Forelimb muscle (tissue), 1 donor: ENCODE measurements at places on chromosomes 1 and 21.

GRCh38 chr1:172941471-172941870 is 109.3 kb downstream of the TNFSF18 start:
- no peak for DNase-seq

GRCh38 chr1:245807306-245807705 is 652.5 kb downstream of the KIF26B start:
- DNase-seq: no peak

GRCh38 chr1:187261637-187262036 is 432.9 kb downstream of the PLA2G4A start:
- DNase-seq: no peak

GRCh38 chr1:147635342-147635741 is 35.0 kb downstream of the ACP6 start:
- DNase-seq: no peak

DNA sequence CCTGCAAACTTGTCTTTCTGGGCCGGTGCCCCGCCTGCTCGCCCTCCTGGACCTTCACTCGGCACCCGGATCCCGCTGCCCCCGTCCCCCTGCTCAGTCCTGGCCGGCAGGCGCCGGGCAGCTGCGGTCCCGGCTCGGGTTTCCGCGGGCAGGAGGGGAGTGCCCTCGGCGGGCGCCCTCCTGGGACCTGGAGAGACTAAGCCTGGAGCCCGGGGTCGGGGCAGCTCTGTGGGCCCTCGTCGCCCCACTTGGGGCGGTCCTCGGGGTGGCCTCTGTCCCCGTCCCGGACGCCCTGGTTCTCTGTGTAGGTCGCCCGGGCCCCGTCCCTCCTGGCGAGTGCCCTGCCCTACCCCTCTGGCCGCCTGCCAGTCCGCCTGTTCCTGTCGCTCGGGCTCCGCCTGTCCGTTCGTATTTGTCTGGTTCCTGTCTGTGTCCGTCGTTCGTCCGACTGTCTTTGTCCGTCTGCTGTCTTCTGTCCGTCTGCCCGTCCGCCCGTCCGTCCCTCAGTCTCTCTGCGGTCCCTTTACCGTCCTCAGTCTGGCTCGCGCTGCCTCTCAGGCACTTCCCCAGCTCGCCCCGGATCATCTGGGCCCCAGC is 490 bp downstream of the SERINC2 start:
- no peak for DNase-seq

- no peak for DNase-seq
Observed at GRCh38 chr1:150686275-150686674, 10.7 kb downstream of the GOLPH3L start.

DNA sequence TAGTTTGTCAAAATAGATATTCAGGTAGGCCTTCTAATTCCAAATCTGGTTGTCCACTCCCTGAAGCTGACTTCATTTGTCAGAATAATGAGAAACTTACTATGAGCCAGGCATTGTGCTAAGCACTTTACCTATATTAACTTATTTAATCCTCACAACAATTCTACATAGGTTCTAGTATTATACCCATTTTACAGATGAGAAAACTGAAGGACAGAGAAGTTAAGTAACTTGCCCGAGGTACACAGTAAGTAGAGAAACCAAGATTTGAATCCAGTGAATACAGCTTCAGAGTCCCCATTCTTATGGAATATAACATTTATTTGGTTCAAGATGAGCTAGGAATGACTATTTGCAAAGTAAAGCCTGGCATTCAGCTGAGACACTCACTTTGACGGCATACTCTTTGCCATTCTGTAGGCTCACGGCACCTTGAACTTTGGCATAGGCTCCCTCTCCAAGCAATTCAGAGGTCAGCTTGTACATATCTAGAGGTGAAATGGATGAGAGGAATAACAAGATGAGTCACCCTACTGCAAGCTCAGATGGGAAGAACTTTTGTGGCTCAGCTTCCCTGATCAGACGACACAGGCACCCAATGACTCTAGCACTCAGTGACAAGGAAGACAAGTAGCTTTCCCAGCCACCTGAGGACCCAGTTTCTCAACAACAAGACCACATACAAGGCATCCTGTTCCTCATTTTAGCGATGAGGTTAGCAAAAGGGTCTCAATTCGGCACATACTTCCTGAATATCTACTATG is 23.7 kb downstream of the MKNK1 start:
- DNase-seq: no peak

DNA sequence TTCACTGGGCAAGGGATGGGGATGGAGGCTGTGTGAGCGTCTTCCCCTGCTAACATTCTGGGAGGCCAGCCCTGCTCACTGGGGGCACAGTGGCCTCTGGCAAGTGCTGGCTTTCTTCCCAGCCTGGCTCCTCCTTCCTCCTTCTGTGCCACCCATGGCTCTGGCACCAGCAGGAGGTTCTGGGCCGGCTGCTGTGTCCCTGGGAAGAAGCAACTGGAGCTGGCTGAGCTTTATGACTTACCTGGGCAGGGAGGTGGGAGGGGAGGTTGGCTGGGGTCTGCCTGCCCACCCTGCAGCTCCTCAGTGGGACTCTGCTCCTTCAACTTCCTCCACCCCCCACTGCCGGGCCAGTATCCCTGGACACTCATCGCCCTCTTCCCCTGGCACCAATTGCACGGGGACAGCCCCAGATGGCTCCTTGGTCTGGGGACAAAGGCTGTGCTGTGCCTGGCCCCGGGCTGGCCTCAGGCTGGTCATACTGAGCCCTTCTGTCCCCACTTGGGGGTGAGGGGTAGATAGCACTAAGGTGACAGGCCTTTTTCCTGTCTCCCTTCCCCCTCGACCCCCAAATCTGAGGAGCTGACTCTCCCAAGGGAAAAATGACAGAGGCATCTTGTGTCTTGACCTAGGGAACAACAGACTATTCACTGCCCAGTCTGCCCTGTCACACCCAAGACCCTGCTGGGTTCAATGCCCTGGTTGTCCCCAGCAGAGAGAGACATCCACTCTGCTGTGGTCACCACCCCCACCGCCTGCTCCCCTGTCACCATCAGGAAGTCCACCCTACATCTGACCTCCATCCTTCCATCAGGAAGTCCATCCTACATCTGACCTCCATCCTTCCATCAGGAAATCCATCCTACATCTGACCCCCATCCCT is 14.4 kb downstream of the CDK18 start:
- DNase-seq: no peak

GRCh38 chr1:119569095-119569494 is 62.1 kb downstream of the HSD3B1 start:
- no peak for DNase-seq

- DNase-seq: peak; percentile 28
Observed at GRCh38 chr1:111880881-111881837, 108.3 kb downstream of the KCND3 start.

DNA sequence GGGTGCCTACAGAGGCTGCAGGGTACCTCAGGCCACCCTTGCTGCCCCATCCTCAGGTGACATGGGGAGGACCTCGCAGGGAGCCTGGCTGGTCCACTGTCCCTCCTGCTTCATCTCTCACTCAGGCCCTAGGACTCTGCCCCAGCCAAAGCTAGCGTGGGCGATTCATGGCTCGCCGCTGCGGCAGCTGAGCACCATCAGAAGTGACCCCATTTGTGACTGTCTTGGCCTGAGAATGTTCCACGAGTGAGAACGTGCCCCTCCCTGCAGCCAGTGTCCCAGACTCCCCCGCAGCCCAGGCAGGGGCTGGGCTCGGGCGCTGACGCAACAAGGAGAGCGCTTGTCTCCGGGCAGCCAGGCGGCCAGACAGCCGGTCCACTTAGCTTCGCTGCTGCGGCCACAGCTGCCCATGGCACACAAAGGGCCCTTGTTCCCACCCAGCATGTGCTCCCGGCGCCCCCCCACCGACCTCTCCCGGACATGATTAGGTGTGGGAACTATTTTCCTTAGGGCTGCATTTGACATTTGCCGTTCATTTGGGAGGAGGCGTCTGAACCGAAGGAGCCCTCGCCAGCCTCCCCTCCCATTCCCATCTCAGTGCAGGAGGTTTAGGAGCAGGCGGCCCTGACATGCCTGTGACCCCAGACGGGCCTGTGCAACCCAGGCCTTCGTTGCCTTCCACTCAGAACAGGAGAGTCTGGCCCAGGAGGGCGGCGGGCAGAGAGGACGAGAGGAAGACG is 19.3 kb upstream of the POFUT2 start:
- DNase-seq: peak; percentile 40

GRCh38 chr1:219109424-219110018 is 64.2 kb upstream of the LYPLAL1 start:
- no peak for DNase-seq

GRCh38 chr21:25396135-25396711 is 211.1 kb downstream of the MRPL39 start:
- no peak for DNase-seq

DNA sequence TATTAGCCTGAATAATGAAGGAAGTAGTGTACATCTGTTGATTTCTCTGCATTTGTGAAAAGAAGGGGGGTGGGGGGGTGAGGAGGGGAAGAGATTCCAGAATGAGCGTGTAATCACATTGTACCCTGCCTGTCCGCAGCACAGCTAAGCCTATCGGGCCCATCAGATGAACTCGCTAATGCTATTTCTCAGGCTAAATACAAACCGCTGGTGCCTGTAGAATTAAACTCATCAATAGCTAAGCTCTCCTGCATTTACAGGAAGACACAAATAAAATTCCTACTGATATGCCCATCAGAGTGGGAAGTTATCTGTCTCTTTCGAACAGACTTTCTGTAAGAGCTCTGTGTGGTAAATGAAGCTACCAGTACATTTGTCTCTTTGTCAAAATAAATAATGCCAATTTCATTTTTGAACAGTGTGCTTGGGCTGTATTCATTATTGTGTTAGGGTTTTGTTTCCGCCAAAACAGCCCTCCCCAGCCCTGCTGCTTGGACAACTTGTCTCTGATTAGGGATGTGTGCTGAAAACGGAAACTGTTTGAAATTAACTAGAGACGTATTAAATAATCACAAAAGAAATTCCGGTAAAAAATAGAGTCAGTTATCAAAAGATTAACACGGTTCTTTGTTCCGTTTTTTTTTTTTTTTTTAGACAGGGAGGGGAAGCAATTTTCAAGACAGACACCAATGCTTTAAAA is 305.4 kb downstream of the TTLL7 start:
- no peak for DNase-seq

GRCh38 chr1:54565113-54565501 is 17.1 kb downstream of the ACOT11 start:
- DNase-seq: no peak

GRCh38 chr1:38558500-38559445 is 300.8 kb downstream of the RRAGC start:
- no peak for DNase-seq

GRCh38 chr1:216700779-216701178 is 22.4 kb downstream of the ESRRG start:
- no peak for DNase-seq

GRCh38 chr1:186301448-186301847 is 73.6 kb downstream of the TPR start:
- no peak for DNase-seq

DNA sequence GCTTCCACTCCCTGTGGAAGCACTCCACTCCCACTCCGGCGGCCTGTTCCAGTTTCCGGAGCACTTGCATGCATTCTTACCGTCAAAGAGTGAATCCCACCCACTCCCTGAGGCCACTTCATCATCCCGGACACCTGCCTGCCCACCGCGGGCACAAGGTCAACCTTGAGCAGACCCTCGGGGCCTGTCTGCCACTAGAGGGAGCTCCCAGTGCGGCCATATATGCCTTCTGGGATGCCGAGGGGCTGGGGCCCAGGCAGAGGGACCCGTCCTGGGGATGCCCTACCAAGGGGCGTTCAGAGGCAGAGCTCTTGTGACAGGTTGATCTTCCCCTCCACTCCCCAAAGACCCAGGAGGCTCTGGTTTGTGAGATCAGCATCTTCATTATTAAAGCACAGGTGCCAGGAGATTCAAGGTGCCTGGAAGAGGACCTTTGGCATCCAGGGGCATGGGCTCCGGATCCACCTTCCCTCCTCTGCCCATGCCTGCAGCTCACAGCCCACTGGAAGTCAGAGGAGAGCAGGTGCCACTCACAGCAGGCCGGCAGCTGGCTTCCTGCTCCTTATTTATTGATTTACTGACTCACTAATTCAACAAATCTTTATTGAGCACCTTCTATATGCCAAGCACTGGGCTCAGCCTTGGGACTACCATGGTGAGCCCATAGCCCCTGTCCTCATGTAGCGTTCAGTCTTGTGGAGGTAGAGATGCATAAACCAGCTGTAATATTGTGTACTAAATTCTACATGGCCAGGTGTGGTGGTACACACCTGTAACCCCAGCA is 47.3 kb downstream of the UBIAD1 start:
- no peak for DNase-seq

DNA sequence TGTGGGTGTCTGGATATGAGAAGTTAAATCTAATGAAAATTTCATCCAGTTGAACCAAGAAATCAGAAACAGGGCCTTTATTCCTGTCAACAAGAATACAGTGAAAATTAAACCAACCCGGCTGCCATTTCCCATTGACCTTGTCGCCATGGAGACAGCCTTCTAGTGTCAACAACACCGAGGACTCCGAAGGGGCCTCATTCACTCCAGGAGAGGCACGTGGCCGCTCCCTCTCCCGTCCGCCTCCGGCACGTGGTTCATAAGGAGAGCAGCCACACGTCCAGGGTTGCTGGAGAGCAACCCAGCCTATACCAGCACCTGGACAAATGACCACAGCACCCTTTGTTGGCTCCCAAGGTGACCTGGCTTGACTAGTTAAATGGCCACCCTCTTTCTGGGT is 120.3 kb upstream of the VAMP3 start:
- no peak for DNase-seq

GRCh38 chr1:61175976-61176375 is 93.6 kb downstream of the NFIA start:
- no peak for DNase-seq

DNA sequence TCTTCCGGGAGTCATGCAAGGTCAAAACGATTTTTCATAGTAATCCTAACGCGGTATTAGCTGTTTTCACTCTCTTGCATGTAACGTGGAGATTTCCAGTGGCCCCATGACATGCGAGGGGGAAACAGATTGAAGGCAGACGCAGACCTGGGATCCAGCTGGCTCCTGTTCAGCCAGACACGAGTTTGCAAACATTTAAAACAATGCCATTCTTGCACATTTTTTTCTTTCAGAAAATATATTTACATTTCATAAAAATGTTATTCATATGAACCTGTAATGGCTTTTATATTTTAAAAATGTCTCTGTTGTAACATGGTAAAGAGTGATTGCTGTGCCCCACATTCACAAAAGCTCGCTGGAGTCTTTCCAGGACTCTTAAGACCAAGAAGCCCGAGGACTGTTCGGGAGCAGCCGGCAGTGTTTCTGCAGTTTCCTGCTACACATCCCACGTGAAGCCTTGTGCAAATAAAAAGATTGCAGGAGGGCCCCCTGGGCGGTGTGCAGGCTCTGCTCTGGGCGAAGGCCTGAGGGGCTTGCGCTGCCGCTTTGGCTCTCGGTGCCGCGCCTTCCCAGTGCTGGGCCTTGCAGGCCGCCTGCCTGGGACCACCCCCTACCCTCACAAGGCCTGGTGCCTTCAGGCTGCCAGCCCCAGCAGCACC is 184.9 kb downstream of the DYRK1A start:
- no peak for DNase-seq

GRCh38 chr21:27421654-27422053 is 454.8 kb upstream of the ADAMTS5 start:
- no peak for DNase-seq
